Stimulated activated CD8-positive, alpha-beta memory T cell treated with anti-CD3 and anti-CD28 coated beads, Interleukin-2, amount 100 ng/mL, for 48 hours (primary cell): ENCODE measurements at places on chromosomes 12 and 14.

DNA sequence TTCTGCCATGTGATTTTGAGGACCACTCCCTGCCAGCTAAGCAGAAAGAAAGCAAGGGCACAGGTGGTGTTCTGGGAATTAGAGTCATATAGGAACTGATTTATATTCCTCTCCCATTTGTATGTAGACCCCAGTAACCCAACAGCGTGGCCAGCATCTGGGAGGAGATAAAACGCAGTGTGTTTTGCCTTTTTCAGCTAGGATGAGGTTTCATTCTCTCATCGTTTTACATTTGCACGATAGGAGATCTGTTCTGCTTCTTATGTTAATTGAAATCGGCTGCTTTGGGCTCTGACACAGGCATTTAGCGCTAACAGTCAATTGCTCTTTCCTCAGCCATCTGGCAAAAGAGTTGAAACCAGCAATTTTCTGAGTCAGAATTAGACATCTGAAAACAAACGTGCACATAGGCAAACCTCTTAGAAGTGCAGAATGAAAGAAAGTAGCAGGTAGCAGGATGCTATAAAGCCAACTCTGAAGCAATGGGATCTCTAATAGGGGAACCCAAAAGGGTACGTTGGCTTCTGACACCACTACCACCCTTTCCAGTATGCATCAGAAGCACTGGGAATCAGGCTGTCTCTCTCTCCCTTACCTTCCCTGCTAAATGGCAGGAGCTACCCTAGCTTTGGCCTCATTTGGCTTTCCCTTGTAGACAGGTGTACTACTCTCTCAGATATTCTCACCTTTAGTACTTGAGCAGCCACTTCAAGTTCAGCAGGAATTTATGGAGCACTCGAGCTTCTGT, 219.1 kb downstream of the PHLDA1 start:
- no peak for DNase-seq

- no peak for DNase-seq
Measured at GRCh38 chr14:24606297-24606696, 3.2 kb downstream of the GZMH start.

DNA sequence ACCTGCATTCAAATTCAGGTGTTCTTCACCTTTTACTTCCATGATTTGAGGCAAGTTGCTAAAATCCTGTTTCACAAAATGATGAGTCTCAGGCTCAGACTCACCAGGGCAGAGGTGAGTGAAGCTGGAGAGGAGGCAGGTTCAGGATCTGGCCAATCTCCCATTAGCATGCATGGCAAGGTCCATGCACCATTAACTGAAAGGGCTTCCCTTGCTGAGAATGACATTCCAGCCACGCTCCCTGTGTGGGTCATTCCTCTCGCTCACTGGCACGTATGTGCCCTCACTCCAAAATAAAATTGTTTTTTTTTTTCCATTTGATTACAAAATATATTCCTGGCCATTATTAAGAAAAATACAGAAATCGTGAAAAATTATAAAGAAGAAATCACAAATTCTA, 257.6 kb downstream of the C12orf75 start:
- DNase-seq = no peak

- no peak for DNase-seq
Measured at GRCh38 chr14:100223332-100224201, 15.4 kb upstream of the YY1 start.

DNA sequence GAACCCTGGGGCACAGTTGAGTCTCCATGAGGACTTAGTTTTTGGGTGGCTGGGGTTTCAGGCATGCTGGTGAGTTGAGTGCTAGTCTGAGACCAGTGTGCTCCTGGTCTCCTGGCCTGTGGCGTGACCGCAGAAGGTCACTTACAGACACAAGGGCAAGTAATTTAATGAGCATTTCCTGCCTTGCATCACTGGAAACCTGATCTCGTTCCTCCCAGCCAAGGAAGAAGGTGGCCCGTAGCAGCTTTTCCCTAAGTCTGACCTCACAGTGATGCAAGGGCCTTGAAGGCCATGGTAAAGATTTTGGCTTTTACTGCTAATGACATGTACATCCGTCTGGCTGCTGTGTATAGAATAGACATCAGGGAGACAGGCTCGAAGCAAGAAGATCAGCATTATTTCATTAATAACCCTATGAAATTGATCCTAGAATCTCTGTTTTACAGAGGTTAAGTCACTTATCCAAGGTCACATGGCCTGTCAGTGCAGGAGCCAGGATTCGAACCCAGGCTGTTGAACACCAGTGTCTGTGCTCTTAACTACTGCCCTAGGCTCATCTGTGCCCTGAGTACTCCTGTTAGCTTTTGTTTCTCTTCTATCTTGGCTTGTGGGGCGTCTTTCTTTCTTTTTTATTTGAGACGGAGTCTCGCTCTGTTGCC, 4.6 kb downstream of the TMEM120B start:
- no peak for DNase-seq
